Cardiac septum (tissue), 1 donor: ENCODE measurements at places on chromosomes 11 and 22. TPM values are rescaled to one million over a fixed set of nuclear protein-coding genes. Genes with fewer than 3 reads are reported as not detected.

The FXYD2 gene
- 1.6 TPM for total RNA-seq

The APLNR gene
- total RNA-seq: 16.6 TPM

The CECR2 gene
- 4.9 TPM for total RNA-seq

The CLCF1 gene
- 4.0 TPM for total RNA-seq

The GALNT18 gene
- total RNA-seq: 23.2 TPM

GRCh38 chr11:19980388-19980787 is 179.9 kb downstream of the DBX1 start:
- DNase-seq: no peak

- DNase-seq: no peak
Observed at GRCh38 chr22:48171271-48171691, 1408.8 kb downstream of the TBC1D22A start.

- no peak for DNase-seq
Observed at GRCh38 chr11:95762534-95762933, 27.0 kb downstream of the FAM76B start.

DNA sequence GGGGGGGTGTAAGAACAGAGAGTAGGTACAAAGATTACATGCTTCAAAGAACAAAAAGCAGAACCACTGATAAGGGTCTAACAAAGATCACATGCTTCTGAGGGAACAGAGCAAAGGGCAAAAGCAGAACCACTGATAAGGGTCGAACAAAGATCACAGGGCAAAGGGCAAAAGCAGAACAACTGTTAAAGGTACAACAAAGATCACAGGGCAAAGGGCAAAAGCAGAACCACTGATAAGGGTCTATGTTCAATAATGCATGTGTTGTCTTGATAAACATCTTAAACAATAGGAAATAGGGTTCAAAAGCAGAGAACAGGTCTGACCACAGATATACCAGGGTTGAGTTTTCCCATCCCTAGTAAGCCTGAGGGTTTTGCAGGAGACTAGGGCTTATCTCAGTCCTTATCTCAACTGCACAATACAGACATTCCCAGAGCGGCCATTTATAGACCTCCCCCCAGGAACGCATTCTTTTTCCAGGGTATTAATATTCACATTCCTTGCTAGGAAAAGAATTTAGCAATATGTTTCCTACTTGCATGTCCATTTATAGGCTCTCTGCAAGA is 81.9 kb upstream of the PGR start:
- no peak for DNase-seq

The HORMAD2 gene
- 0.16 TPM for total RNA-seq
